ENCODE measurements at places on chromosomes 1 and 21.

DNA sequence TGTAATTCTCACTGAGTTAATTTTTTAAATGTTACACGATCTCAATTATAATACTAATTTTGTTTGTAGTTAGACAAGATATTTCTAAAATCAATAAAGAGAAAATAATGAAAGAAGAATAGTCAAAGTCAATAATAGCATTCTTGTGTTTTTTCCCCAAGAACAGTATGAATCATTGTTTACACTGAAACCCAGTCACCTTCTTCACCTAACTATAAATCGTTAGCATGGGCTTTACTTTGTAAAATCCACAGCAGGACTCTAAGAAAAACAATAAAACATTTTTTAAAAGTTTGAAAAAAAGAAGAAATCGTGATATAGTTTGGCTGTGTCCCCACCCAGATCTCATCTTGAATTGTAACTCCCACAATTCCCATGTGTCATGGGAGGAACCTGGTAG, 234.6 kb upstream of the LYPLAL1 start:
- no peak for DNase-seq

GRCh38 chr1:157968946-157969345, 24.5 kb upstream of the KIRREL1 start:
- DNase-seq = no peak

DNA sequence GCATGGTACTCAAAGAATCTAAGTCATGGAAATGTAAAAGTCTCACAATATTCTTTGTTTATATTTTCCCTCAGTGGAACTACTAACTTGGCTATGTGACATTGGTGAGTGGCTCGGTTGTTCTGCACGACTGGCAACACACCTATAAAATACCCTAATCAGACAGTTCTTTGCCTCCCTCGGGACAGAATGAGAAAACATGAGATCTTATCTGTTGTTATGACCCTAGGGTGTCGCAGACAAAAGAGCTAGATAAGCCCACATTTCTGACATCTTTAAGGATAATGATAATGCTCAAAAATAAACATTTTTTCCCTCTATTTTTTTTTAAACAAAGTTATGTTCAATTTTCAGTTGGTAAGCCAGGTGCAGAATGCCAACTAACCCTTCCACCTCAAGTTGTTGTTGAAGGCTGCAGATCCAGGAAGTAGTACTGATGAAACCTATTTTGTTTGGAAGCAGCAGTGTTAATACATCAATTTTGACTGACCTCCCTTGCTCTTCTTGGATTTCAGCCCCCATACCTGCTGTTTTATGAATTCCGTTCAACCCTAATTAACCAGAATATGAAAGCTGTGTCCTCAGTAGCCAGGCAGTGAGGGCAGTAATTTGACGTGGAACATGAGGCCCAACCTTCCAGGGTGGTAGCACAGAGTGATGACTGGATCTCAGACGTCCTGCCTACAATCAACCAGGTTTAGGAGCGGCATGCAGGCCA, 108.7 kb upstream of the DUSP10 start:
- no peak for DNase-seq

DNA sequence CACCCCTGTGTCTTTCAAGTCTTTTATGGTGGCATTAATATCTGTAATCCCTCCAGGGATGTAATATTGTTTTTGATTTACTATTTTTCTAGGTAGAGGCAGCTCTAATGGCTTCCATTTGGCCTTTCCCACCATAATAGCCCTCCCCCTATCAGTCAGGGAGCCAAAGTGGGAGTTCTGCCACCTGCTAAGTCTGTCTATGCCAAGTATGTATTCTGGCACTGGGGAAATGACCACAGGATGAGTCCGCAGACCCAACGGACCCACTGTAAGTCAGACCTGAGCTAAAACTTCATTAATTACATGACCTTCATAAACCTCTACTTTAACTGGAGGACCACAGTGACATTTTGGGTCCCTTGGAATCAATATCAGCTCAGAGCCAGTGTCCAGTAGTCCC, 77.1 kb downstream of the GBP6 start:
- no peak for DNase-seq

DNA sequence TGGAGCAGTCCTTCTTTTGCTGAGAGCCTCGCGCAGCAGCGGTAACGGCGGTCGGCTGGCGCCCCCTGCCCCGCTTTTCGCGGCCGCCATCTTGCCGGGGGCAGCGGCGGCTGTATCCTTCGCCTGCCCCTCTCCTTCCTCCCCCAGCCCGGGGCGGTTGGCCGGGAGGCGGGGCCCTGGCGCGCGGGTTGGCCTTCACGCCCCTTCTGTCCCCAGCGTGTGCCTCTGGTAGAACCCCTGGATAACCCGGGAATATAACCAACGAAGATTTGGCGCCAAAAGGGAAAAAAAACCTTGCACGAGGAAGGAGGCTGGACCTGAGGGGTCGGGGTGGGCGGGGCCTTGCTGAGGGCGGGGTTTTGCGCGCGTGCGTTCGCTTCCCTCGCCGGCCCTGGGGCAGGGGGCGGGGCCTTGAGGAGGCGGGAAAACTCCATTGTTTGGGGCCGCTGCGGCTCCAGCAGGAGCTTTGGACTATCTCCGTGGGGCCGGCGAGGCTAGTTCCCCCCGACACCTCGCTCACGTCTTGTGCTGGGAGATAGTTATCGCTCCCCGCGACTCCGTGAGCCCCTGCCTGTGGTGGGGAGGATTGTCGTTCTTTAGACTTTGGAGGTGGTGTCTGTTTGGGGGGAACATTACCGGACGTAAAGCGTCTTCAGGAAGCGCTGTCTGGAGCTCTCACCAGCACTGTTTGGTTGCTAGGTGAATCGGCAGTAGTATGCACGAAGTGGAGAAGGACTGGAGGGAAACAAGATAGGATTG, 689 bp downstream of the NASP start:
- DNase-seq = peak; percentile 82

GRCh38 chr21:34705011-34705410, 36.2 kb downstream of the CLIC6 start:
- no peak for DNase-seq

DNA sequence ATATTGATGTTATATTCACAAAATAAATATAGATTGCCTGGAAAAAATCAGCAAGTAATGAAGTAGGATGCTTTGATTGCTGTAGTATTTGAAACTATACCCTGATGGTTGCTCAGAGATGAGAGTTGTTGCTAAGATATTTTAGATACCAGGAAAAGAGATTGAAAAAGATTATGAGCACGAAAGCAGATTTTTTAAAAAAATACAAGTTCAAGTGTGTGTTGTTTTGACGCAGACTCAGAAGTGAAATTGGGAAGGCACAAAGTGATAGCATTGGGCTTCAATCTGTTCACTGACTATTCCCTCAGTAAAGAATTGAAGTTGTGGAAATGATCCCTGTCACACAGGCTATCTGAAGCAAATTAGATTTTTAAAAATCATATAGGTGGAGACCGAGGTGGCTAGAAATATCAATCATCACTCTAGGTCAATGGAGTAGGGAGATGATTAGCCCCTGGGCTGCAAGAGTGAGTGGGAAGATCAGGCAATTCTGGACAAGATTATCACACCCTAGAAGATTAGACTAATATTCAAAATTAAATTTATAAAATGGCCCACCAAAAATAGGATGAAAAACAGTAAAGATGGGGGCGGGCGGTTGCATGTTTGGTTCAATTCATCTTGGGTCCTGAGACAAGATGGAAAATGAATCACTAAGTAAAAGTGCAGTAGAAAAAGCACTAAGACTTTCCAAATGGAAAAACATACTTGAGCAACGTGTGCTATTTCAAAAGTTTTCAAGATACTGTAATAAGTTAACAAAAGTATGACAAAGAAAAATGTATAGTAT, 41.5 kb upstream of the LRRC8D start:
- no peak for DNase-seq

DNA sequence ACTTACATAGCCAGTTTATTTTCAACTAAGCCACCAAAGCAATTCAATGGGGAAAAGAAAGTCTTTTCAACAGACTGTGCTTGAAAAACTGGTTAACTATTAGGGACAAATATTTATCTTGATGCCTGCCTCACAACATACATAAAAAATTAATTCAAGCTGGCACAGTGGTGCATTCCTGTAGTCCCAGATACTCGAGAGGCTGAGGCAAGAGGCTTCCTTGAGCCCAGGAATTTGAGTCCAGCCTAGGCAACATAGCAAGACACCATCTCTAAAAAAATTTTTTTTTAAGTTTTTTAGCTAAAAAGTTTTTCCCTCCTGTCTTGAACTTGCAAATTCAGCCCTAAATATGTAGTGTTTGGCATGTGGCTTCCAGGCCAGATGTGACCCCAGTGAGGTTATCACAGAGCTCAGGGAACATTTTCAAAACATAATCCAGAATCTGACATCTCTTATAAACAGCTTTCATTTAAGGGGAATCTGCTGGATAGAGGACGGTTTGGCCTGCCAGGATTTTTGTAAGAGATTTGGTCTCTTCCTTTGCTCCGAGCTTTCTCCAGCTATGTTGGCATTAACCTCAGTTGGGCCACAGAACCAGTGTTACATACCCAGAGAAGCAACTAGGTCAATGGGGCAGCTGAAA, 46.4 kb downstream of the COL6A1 start:
- no peak for DNase-seq

GRCh38 chr1:152517237-152517811, 3.0 kb downstream of the CRCT1 start:
- DNase-seq = no peak

DNA sequence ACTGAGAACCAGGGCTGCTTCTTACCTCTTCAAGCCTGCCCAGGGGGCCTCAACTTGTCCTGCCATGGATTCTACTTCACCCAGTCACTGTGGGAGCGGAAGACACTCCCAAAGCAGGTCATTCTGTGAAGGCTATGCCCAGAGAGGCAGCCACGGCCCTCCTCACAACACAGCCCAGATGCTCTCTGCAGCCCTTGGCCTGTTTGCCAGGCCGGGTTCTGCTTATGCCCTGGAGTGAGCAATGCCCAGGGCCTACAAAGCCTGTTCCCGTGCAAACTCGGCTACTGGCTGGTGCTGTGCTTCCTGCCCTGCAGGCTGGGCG, 33.8 kb upstream of the SLC30A1 start:
- DNase-seq = no peak

GRCh38 chr1:243354511-243355153, 98.8 kb downstream of the SDCCAG8 start:
- DNase-seq = no peak

DNA sequence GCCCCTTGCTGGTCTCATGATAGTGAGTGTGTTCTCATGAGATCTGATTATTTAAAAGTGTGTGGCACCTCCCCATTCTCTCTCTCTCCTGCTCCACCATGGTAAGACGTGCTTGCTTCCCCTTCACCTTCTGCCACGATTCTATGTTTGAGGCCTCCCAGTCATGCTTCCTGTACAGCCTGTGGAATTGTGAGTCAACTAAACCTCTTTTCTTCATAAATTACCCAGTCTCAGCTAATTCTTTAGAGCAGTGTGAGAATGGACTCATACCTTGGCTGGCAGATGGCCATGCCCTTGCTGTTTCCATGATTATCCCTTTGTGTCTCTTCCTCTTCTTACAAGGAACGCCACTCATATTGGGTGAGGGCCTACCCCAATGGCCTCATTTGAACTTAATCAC, 40.3 kb downstream of the PSMG1 start:
- DNase-seq = no peak

DNA sequence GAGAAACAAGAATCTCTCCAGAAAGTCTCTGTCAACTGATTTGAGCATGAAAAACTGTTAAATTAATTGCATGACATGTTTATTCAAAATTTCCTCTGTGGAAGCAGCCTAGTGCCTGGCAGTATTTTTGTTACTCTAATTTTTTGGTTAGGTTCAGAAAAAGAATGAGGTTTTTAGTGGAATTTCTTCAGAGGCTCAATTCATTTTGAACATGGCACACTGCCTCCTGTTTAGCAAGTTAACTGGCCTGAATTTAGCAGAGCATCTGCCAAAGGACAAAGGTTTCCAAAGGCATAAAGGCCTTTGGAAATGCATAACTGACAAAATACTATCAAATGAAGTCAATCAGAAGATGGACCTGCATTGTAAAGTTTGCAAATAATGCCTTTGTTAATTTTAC, 1326.5 kb downstream of the PLA2G4A start:
- DNase-seq = no peak

GRCh38 chr21:31326522-31327242, 17.4 kb downstream of the TIAM1 start:
- peak; percentile 40 for DNase-seq

GRCh38 chr1:183685112-183685713, 32.1 kb upstream of the APOBEC4 start:
- no peak for DNase-seq

Data from stimulated activated CD8-positive, alpha-beta memory T cell treated with anti-CD3 and anti-CD28 coated beads, Interleukin-4, amount 100 ng/mL, for 24 hours (primary cell).